ENCODE measurements at places on chromosomes 11 and 22. TPM values are rescaled to one million over a fixed set of nuclear protein-coding genes. Genes with fewer than 3 reads are reported as not detected.

WBP2NL gene
- 3.7 TPM for total RNA-seq

SCGB2A2 gene
- total RNA-seq: not detected

PGA5 gene
- total RNA-seq: not detected

CCDC89 gene
- 0.25 TPM for total RNA-seq

SMTNL1 gene
- total RNA-seq: not detected

CYP2D6 gene
- total RNA-seq: 2.0 TPM

MOV10L1 gene
- total RNA-seq: 2.5 TPM

ANO5 gene
- total RNA-seq: 14.8 TPM

APOL1 gene
- total RNA-seq: 0.74 TPM

GAS2 gene
- total RNA-seq: 6.6 TPM

SLC5A1 gene
- not detected for total RNA-seq

TBX10 gene
- total RNA-seq: not detected

OR10D3 gene
- not detected for total RNA-seq

MB gene
- not detected for total RNA-seq

C22orf15 gene
- 0.25 TPM for total RNA-seq

ARHGAP32 gene
- 77.4 TPM for total RNA-seq
